ENCODE measurements at places on chromosomes 1 and 21.

DNA sequence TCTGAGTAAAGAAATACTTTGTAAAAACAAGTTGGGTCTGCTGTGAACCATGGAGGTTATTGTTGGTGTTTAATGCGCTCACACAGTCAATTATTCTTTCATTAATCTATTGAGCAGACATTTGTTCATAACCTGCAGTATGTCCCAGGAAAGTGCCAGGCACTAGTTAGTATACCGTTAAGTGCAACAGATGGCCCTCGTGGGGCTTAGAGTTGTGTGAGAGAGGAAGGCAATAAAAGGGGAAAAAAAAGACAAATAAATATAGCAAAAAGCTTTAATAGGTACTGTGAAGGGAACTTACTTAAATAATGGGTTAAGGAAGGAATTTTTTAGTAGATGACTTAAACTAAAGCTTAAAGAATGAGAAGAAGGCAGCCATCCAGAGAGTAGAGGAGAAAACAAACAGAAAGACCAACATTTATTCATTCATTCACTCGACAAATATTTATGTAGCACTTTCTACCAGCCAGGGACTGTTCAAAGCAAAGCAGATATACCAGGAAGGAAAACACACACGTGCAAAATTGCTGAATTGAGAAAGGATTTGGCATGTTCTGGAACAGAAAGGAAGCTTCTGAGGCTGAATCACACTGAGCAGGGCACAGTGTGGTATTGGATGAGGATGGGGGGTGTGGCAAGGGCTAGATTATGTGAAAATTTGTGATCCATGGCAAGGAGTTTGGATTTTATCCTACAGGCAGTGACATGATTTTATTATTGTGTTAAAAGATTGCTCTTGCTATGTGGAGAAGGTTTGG lies 296.1 kb upstream of the SGIP1 start:
- no peak for DNase-seq

- peak; percentile 86 for DNase-seq
Measured at GRCh38 chr1:178536844-178537371, 24.0 kb downstream of the TEX35 start.

DNA sequence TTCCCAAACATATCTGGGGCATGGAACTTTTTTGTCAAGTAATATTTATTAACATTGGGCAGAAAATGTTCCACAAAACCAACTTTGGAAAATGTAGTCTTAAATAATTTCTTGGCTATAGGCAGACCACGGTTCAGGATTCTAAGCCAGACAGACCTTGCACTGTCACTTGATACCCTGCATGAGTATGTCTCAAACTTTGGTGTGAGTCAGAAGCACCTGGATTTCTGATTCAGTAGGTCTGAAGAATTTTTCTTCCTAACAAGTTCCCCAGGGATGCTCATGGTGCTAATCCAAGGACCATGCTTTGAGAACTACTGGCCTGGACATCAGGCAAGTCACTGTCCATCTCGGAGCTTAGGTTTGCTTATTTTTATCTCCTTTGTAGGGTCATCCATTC lies 562.0 kb downstream of the PLPP3 start:
- DNase-seq: no peak

DNA sequence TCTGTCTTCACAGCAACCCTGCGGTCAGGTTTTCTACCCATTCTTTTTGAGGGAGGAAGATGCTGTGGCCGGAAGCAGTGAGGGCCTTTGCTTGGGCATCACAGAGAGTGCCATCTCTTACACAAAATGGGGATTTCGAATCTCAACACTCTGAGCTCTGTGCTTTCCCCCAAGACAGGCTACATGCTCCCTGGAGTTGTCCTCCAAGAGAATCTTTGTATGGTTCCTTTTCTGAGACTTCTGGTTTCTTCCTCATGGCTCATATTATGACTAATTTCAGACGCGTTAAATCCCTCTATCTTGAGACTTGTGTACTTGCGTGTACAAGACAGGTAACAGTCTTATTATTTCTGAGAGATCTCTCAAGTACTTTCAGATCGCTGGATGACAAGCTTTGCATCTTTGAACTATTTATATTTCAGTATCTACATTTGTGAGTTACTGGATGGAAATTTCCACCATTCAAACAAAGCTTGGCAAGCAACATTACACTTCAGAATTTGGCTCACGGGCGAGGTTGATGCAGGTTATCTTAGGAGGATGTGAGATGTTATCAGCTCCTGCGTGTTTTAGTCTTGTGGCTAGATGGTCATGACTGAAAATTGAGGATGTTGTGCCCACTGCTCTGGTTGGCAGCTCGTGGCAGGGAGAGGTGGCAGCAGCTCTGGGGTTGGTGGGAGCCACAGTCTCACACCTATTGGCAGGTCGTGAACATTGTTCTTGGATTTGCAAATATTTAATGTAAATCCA lies 19.4 kb downstream of the ABCG1 start:
- DNase-seq: no peak

- DNase-seq: peak; percentile 13
Measured at GRCh38 chr1:112625696-112626095, 6.1 kb downstream of the CAPZA1 start.
